ENCODE measurements at places on chromosomes 4 and X.

- DNase-seq = no peak
Measured at GRCh38 chrX:50448565-50448964, 22.1 kb downstream of the DGKK start.

DNA sequence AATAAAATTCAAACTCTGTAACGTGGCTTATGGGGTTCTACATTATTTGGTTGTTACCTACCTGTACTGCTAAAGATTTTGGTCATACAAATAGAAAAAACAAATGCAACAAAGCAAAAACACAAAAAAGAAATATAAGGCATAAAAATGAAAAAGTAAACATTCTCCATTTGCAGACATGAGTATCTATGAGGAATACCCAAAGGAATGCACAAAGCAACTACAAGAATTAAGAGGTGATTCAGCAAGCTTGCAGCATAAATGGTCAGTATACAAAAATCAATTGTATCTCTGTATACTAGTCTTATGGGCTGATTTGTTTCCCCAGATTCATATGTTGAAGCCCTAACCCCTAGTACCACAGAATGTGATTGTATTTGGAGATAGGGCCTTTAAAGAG is 3.6 kb upstream of the PDE5A start:
- no peak for DNase-seq

- no peak for DNase-seq
Measured at GRCh38 chr4:5709207-5709575, 832 bp upstream of the EVC2 start.

DNA sequence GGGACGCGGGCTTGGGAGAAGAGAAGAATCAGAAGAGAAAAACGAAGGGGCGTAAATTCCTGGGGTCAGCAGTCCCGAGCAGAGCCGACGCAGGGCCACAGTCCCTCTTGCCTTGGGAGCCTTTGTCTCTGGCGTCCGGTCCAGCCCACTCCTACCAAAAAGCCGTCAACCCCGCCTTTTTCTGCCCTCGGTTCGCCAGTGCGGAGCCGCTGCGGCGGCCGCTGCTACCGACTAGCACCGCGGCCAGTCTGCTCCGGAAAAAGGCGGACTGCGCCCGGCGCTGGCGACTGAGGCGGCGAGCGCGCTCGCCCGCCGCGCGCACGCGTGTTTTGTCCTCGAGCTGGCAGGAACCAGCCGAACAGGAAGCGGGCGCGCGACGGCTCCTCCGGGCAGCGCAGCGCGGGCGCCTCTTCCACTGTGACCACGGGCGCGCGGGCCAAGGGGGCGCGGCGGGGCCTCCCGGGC is 502 bp downstream of the HNRNPDL start:
- no peak for DNase-seq

DNA sequence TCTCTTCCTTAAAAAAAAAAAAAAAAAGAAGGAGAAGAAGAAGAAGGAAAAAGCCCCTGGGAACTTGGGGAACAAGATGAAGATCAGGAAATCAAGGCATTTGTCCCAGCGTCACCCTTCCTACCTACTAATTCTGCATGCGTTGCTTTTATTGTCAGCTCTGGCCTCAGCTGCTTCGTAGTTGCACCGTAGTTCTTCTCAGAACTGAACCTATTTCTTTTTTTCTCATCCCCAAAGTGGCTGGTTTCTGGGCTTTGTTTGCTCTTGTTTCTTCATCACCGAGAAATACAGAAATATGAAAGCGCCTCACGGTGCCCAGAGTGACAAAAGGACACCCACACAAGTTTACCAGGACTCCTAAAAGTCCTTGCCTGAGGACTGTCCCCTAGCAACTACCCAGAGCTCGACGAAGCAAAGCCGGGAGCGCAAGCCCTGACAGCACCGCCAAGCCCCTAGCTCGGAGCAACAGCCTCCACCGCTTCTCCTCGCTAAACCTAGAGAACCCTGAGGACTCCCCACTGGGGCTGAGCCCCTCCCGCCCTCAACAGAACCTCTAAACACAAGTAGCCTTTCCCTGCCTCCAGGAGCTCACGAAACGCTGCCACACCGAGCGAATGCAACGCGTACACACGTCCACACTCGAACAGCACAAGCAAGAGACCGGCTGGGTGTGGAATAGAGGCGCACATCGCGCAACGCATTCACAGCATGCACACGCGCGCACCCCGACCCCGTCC is 710 bp downstream of the PRKG2 start:
- no peak for DNase-seq

DNA sequence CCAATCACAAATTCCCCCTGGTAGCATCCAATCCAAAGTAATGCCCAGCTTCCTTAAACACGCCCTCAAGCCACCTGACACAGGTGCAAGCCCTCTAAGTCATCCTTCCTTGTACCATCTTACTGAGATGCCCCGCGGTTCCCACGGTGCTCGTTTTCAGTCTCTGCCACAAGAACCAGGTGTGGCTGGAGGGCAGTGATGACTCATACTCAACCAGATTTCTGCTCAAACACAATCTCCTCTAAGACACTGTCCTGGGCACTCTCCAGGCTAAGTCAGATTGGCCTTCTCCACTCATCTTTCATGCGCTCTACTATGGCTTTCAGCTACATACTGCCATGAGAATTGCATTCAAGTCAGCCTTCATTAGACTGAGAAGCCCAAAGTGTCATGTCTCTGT is 3.5 kb downstream of the SH3KBP1 start:
- DNase-seq = no peak

DNA sequence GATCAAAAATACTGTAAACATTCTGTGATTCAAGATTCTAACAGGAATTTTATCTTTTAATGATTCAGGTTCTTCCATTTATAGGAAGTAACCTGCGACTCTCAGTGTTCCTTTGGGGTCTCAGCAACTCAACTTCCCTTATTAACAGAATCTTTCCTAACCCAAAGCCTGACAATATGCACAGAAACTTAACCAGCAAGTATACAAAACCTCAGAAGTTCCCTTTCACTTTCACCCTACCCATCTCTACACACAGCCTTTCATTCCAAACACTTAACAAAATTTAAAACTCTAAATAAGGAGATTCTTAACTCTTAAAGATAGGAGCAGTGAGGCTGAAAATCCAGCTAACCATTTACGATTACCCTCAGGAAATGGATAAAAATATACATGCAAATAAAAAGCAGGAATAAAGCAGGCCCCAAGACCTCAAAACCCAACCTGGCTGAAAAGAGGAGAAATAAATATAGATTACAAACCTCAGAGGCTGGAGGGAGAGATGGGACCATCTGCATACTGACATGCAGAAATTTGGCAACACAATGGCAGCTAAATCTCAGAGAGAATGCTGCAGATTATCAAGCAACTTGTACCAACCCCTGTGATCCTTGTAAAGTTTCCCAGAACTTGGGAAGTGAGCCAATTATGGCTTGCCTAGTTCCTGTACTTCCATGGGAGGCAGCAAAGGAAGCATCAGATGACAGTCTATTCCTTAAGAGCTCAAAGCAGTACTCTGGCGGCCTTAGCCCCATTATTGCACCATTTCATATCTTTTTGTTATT is 101.0 kb downstream of the ATP11C start:
- DNase-seq = no peak

- no peak for DNase-seq
Measured at GRCh38 chr4:15670576-15670975, 11.1 kb upstream of the FAM200B start.

DNA sequence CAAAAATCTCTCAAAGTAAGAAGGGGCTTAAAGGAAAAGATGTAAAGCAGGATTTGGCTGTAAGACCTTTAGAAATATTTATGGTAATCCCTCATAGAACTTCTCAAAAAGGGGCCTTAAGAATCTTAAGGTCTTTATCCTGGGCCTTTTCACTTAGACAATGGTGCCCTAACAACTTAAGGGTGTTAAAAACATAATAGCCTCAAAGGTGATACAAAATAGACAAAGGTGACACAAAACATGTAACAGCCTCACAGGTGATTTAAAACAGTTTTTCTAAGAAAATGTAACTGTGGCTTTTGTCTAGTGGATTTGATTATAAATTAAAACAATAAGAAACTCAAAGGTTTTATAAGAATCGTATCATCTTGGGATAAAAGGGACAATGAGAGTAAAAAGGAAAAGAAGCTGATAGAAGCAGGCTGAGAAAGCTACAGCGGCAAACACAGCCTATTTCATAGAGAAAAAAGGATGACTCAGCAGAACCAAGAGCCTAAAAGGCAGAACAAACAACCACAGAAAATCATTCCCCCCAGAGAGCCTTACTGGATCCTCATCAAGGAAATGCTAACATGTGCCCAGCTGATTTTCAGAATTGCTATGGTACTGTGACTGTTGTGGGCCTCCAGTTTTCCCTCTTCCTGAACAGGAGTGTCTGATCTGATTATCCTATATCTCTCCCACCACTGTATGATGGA is 164.3 kb downstream of the STPG2 start:
- no peak for DNase-seq

DNA sequence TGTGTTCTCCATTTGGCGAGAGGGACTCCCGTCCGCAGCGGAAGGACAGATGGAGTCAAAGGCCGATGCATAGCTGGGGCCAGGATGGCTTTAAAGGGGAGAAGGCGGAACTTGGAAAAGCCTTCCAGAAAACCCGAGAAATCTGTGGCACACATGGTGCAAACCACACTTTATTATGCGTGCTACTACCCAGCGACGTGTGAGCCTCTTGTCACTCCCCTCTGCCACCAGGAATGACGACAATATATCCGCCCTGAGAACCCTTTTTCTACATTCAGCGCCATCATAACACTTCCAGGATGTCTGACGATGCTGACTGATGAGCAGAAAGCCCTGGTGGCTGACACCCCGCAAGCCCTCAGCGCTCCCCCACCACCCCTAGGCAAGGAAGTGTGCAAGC is 689 bp upstream of the DCHS2 start:
- DNase-seq = no peak

GRCh38 chr4:173486714-173487392 is 43.2 kb downstream of the HAND2 start:
- no peak for DNase-seq

DNA sequence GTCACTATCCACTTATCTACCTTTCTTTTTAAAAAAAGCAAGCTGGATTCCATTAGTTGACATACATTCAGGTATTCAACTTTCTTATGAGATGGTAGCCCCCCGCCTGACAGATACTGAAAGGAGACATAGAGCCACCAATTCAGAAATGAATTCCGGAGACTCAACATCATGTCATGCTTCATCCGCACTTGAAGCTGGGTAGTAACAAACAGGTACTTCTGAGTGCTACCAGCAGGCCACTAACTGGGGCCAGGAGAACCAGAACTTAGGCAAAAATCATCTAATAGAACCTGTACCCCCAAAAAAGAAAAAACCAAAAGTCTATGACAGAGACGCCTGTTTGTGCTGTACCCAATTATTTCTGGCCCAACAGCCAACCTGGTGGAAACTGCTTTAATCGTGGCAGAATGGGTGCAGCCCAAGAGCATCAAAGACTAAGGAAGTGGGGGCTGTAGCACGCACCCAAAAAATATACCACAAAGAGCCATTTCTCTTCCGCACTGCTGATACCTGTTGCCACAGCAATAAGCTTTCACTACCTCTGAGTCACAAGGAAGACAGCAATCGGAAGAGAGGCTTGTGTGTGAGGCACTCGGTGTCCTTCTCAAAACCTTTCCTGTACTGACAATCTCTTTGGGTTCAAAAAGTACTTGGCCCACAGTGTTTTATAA is 84.8 kb downstream of the AFAP1 start:
- no peak for DNase-seq

- no peak for DNase-seq
Measured at GRCh38 chr4:124018383-124019317, 622.1 kb downstream of the SPRY1 start.

GRCh38 chr4:78565971-78566372 is 14.4 kb downstream of the ANXA3 start:
- DNase-seq = no peak

- DNase-seq = no peak
Measured at GRCh38 chr4:99755223-99755944, 61.2 kb upstream of the DAPP1 start.

- no peak for DNase-seq
Measured at GRCh38 chrX:24343719-24344118, 16.7 kb upstream of the SUPT20HL1 start.

- DNase-seq = no peak
Measured at GRCh38 chr4:11495291-11495690, 66.6 kb upstream of the HS3ST1 start.

GRCh38 chrX:38124000-38124399 is 96.7 kb downstream of the SRPX start:
- DNase-seq = no peak

- no peak for DNase-seq
Measured at GRCh38 chrX:40018041-40018440, 79.7 kb downstream of the BCOR start.

DNA sequence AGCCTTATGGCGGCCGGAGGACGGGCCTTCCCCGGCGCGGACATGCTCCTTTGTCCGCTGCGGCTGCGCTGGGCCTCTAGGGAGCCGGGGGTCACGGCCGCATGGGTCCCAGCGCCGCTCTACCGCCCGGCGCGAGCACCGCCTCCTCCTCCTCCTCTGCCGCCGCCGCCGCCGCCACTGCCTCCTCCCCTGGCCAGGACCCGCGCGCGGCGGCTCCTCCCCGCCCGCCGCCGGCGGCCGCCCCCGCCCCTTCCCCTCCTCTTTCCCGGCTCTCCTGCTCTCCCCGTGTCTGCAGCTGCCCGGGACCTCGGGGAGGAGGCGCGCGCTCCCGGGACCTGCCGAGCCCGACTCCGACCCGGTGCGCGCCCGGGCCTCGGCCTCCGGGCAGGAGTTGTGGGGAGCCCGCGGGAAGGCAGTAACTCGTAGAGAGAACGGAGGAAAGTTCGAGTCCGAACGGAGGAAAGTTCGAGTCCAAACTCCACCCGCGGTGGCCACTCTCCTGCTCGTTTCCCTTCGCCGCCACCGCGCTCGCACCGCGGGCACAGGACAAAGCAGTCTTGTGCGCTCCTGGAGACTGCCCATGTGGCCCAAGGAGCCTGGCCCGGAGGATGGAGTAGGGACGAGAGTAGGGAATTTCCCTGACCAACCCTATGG is at the start of gene ADGRA3:
TSS of gene ADGRA3 (minus strand) at position 179 of the 654 bp plus-strand sequence. CDS start 282 bp downstream, outside the sequence.
- DNase-seq = peak; percentile 91

DNA sequence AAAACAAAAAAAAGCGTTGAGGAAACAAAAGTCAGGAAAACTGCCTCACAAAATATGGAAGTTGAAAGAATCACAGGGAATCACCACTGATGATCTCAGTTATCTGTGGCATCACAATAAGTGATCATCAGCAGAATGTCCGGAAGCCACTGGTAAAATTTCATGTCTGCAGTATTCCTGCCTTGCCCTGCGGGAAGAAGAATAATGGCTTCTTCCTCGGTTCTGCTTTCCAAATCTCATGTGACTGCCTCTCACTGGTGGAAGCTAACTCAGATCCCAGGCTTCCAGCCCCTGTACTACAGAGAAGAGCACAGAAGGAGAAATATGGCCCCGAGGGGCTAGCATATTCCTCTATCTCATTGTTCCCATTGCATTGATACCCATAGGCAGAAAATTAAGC is 12.7 kb upstream of the ZNF330 start:
- DNase-seq = no peak

DNA sequence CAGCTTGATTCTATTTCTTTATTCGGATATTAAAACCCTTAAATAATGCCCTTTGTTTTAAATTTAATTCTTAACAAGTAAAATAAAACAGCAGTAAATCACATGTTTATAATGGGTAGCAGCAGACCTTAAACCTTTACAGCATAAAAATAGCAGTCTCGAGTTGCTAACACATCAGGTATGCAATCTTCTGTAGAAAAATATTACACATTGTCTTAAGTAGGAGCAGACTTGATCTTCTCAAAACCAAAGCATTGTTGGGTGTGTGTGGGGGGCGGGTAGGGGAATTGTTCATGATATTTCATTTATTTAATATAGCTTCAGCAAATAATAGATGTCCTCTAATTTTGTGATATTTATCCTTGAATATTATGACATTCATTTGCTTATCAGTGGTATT is 331.4 kb downstream of the PCDH7 start:
- DNase-seq = no peak

Measured in mesenteric fat pad (tissue), 1 donor.